Sciatic nerve (tissue), 2 donors: ENCODE measurements at places on chromosomes 5 and 9. TPM values are rescaled to one million over a fixed set of nuclear protein-coding genes. Genes with fewer than 3 reads are reported as not detected.

DNA sequence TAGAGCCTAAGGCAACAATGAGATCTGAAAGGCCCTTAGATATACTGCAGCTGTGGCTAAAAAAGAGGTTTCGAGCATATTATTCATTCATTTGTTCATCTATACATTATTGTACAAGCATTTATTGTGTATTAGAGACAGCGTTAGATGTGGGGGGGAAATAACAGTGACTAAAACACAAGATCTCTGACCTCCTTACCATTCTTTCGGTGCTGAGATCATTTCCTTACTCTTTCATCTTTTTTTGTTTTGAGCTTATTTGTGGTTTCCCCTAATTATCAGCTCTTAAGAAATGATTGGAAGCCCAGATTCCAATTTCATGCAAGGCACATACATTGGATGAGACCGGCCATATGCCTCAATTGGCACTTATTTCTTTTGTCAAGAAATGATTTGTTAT is 113.2 kb downstream of the SEC61B start:
- DNase-seq: no peak

DNA sequence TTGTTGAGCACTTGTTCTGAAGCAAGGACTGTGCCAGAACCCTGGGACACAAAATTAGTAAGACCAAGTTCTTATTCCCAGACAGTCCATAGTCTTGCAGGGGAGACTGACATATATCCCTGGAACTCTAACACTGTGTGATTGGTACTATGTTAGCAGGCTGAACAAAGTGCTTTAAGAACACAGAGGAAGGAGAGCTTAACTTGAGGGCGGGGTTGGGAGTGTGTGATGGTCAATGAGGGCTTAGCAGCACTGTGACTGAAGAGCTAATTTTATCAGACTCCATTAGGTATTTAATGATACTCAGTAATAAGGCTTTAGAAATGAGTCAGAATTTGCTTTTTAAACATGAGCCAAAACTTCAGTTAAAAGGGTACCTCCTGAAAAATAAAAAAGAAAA is 14.9 kb upstream of the SPATA24 start:
- DNase-seq: no peak

The PDE6A gene
- not detected for total RNA-seq

The NLN gene
- 24.8 TPM for total RNA-seq

The PIK3R1 gene
- total RNA-seq: 288 TPM

The CDH6 gene
- 24.5 TPM for total RNA-seq
